ENCODE measurements at places on chromosomes 3 and 15.

DNA sequence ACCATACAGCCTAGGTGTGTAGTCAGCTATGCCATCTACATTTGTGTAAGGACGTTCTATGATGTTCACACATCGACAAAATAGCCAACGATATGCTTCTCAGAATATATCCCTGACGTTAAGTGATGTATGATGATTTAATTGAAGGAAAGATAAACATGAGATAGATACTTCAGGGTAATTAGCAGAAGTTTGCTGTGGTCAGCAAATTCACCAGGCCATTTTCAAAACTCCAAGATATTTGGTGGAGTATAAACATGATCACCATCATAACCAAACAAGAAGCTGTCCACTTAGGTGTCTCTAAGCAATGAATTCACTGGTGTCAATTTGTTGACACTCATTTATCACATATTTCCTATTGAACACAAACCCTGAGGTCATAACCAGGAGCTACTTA lies 885.6 kb upstream of the NR2F2 start:
- H3K4me3 ChIP-seq = no peak overlapping the region
- no peaks in the 10 kb centered on the region for H3K36me3 ChIP-seq
- H3K4me1 ChIP-seq = no peaks in the 10 kb centered on the region
- H3K27ac ChIP-seq = no peak overlapping the region
- no peaks in the 10 kb centered on the region for H3K27me3 ChIP-seq

- no peak for DNase-seq
- no peaks in the 10 kb centered on the region for H3K27me3 ChIP-seq
- no peaks in the 10 kb centered on the region for H3K36me3 ChIP-seq
- no peak overlapping the region for H3K4me3 ChIP-seq
- H3K4me1 ChIP-seq = no peaks in the 10 kb centered on the region
- H3K27ac ChIP-seq = no peak overlapping the region
These were observed 29.0 kb upstream of the SLC2A2 start for GRCh38 chr3:171055336-171056178.

DNA sequence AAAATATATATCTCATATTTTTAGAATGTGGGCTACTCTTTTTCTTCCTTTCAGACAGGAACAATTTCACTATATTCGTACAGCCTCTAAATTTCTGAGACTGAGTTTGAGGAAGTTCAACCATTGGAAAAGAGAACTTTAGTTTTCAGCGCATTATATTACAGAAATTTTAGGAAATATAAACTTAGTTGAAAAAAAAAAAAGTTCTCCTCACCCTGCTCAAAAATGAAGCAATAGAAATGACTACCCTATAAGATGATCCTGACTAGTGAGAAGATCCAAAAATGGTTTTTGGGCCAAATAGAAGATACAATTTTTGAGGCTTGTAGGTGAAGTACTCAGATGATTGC lies 139.6 kb downstream of the MCTP2 start:
- H3K4me1 ChIP-seq = no peaks in the 10 kb centered on the region
- DNase-seq = no peak
- H3K36me3 ChIP-seq = no peaks in the 10 kb centered on the region
- no peak overlapping the region for H3K4me3 ChIP-seq
- no peaks in the 10 kb centered on the region for H3K27me3 ChIP-seq

GRCh38 chr15:97791824-97792792 lies 168.4 kb upstream of the ARRDC4 start:
- H3K27ac ChIP-seq = no peak overlapping the region
- no peaks in the 10 kb centered on the region for H3K36me3 ChIP-seq
- H3K4me1 ChIP-seq = no peaks in the 10 kb centered on the region
- H3K27me3 ChIP-seq = no peaks in the 10 kb centered on the region

Measured in ascending aorta (tissue), 2 donors.